SIG-M5 (cell line): ENCODE measurements at places on chromosomes 7 and 10.

GRCh38 chr10:44725404-44725803 lies 185.7 kb upstream of the TMEM72 start:
- DNase-seq, result peak; percentile 49

GRCh38 chr7:101156277-101156676 lies 2.0 kb downstream of the AP1S1 start:
- no peak for DNase-seq

- DNase-seq, result no peak
Measured at GRCh38 chr7:42272793-42273665, 36.0 kb upstream of the GLI3 start.

- DNase-seq, result no peak
Measured at GRCh38 chr10:126013489-126014281, 117.3 kb downstream of the FANK1 start.

DNA sequence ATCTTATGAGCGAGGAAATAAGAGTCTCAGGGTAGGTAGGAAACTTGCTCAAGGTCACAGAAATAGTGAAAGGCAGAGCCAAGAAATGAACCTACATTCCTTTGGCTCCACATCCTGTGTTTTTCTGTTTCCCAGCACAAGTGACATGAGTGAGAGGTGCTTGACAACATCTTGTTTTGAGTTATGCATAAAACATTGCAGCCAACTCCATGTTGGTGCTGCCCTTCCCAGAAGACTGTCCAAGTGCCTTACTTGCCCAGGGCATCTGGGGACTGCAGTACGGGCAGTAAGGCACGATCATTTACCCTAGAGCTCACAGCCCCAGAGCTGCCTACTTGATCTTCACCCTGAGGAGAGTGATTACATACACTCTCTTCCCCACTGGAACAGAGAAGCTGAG lies 148.8 kb downstream of the NOC3L start:
- DNase-seq, result no peak

GRCh38 chr7:150938566-150938965 lies 39.6 kb downstream of the KCNH2 start:
- no peak for DNase-seq

DNA sequence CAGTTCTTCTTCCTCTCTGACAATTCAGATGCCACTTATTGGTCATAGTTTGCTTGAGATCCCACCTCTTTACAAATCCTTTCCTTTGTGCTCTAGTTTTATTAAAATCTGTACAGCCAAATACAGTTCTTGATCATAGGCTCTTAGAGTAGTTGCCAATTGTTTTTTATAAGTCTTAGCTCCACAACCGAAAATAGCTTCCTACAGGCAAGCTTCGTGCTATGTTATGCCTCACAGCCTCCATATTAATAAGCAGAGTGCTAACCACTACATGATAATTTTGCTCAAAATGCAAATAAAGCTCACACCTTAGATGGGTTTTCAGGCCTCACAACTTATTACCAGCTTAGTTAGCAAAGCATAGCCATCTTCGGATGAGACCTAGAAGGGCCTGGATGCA lies 688.9 kb downstream of the MAGI2 start:
- DNase-seq, result no peak

GRCh38 chr10:78779339-78779955 lies 289.3 kb upstream of the ZMIZ1 start:
- no peak for DNase-seq

DNA sequence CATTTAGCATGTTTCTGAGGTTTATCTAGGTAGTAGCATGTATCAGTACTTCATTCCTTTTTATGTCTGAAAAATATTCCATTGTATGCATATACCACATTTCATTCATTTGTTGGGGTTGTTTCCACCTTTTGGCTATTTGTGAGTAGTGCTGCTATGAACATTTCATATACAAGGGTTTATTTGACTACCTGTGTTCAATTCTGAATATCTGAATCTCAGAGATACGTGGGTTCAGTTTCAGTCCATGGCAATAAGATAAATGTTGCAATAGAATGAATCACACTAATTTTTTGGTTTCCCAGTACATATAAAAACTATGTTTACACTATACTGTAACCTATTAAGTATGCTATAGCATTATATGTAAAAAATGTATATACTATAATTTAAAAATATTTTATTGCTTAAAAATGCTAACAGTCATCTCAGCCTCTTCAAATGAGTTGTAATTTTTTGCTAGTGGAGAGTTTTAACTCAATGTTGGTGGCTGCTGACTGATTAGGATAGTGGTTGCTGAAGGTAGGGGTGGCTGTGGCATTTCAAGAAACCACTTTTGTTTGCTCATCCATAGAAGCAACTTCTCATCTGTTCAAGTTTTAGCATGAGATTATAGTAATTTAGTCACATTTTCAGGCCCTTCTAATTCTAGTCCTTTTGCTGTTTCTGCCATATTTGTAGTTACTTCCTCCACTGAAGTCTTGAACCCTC lies 13.9 kb downstream of the PLEKHA1 start:
- DNase-seq, result no peak

DNA sequence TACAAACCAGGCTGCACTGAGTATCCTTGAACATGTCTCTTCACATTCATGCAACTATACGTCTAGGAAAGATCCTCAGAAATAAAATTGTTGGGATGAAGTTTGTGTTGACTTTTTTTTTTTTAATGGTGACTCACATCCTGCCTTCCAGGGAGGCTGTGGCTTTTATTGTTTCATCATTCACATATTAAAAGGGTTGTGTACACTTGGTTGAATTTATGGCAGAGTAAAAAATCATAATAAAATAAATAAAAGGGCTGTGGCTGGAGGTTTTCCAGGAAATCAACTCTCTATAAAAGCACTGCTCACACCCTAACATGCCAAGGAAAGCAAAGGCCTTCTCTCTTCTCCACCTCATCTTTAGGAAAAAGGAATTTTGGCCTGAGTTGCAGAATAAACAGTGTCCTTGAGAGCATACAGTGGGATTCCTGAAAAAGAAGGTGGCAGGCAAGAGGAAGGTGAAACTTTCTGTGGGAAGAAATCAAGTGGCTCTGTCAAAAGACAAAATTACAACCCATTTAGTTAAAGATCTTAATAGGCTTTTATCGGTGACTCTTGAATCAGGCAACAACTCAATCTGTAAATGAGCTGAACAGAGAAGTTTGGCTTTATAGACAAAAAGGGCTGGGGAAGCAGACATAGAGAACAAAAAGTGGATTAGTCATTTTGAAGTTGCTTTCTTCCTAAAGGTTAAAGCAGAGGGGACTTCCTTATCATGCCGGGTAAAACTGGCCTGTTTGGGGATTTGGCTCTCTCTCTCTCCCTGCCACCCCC lies 41.6 kb upstream of the FHIP2A start:
- DNase-seq, result no peak

DNA sequence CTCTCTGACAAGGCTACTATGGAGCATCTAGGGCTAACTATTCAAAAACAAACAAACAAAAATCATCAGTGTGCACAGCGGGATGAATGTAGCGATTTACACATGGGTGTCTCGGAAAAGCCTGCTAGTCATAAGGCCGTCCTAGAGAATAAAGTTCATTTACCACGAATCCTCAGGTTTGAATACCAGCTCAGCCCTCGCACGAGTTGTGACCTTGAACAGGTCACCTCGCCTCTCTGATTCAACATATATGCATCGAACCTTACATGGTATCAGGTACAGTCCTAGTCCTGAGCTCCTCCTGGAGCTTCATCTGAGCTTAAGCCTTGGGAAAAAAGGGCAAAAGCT lies 572 bp downstream of the ATP5MF start:
- DNase-seq, result no peak

- no peak for DNase-seq
Measured at GRCh38 chr7:30890226-30890625, 21.4 kb upstream of the AQP1 start.

DNA sequence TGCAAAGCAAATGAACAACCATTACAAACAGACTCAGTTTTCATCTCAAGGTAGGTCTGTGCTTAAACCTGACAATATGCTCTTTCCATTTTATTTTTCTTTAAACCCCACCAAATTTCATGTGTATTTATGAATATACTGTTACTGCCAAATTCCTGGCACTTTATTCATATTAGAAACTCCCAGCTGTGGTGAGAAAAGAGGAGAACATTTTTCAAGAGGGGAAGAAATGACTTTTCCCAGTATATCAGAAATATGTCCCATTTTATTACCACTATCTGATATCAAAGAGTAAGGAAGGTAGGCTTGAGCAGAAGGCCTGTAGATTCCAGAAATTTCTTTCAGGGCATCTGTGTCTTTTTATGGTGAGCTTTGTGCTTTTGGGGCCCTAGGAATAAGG lies 189.6 kb downstream of the ADAM12 start:
- no peak for DNase-seq

- no peak for DNase-seq
Measured at GRCh38 chr7:113774182-113774807, 144.5 kb downstream of the PPP1R3A start.

- DNase-seq, result no peak
Measured at GRCh38 chr7:129702761-129703338, 91.3 kb downstream of the NRF1 start.

- DNase-seq, result no peak
Measured at GRCh38 chr7:19062216-19062615, 55.2 kb downstream of the TWIST1 start.

GRCh38 chr7:77699056-77699455 lies 2.8 kb downstream of the RSBN1L start:
- no peak for DNase-seq

DNA sequence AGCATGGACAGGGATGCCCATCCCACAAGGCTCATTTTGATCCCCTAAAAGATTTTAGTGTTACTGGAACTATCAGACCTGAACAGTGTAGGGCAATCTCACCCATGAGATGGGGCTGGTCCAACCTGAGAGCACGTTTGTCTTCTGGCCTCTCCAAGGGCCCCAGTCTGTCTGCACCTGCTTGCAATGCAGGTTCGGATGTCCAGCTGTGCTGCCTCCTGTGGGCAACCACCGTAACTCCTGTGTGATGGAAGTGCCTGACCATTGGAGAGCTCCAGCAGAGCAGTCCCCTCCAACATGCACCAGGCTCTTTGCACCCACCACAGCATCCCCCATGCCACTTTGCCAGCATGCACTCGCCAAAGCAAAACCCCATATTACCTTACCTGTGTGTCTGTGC lies 290.1 kb upstream of the KCND2 start:
- DNase-seq, result no peak

GRCh38 chr7:117068511-117069145 lies 115.3 kb downstream of the ST7 start:
- no peak for DNase-seq

GRCh38 chr7:801940-802381 lies 30.3 kb upstream of the SUN1 start:
- DNase-seq, result no peak

DNA sequence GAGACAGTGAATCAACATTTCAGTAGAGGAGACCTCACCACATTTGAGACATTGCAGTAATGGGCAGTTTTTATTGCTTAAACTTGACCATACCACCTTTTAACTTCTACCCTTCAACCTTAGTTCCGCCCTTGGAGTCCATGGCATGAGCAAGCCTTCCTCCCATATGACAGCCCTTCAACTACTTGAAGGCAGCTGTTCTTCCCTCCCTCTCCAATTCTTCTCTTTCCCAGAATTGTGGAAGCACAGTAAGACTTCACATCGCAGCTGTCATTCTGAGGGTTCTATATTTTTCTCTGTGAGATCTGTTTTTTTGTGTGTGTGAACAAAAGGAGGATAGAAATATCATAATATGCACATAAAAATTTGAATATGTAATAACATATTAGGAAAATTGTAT lies 2.2 kb upstream of the TSPAN12 start:
- no peak for DNase-seq

DNA sequence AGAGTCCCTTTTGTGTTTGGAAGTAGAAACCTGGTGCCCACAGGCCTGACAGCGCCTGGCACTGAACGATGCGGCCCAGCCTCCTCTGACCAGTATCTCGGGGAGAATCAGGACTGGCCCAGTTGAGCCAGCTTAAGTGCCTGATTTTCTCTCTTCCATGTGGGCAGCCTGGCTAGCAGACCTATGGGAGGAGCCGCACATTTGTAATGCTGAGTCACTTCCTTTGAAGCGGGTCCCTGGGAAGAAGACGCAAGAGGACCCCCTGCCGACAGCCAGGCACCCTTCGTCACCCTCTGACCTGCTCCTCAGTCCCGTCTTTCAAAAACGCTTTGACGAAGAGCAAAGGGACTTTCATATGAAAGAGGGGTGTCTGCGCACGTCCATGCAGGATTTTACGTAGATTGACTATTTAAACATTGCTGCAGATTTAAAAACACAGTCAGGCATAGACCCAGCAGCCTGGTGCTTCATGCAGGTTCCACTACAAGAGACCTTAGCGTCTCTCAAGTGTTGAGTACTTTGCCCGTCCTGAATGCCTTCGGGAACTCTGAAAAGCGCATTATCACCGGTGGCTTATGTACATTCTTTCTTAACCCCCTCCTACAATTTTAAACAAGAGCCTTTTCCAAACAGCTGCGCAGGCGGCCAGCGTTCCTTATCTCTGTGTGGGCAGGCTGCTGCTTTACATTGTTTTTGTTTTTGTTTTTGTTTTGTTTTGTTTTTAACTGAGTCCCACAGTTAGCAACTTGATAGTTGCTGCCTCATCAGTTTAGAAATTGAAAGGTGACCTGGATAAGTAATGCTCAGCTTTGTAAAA lies 36.5 kb upstream of the AP5Z1 start:
- no peak for DNase-seq

DNA sequence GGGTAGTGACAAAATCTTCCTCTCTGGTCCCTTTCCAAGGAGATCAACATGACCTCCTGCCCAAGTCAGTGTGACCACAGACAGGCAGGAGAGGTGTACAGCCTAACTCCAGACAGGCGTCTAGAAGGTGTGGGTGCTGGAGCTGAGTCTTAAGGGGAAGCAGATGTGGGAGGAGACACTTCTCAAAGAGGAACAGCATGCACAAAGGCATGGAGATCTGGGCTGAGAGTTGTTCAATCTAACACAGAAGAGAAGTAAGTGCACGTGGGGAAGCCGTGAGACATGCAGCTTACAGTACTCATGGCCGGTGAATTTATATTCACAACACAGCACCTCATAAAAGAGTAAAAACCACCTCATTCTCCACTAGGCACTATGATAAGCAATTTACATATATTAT lies 23.8 kb upstream of the GSDME start:
- no peak for DNase-seq

DNA sequence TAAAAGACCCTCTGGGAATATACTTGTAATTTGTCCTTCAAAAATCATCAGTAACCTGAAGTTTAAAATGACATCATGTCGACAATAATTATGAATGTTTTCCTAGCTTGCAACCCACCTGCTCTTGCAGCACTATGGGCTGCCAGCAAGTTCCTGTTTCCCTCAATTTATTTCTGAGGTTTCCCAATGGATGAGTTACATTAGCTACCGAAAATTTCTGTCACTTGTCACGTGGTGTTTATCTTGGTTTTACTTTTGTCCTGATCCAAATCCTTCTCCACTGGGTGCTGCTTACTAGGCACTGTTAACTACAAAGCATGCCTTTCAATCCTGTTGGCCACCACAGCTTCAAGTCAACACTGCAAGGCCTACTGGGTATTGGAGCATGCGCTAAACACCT lies 31.5 kb downstream of the GIMAP8 start:
- no peak for DNase-seq

- no peak for DNase-seq
Measured at GRCh38 chr10:126001576-126001975, 105.2 kb downstream of the FANK1 start.
